ENCODE measurements at places on chromosomes 6 and 20. TPM values are rescaled to one million over a fixed set of nuclear protein-coding genes. Genes with fewer than 3 reads are reported as not detected.

Gene MATN4
- 0.09 TPM for polyA plus RNA-seq

Gene SCRT2
- polyA plus RNA-seq: not detected

Gene SLC22A7
- 0.39 TPM for polyA plus RNA-seq

Gene TFAP2A
- polyA plus RNA-seq: 0.36 TPM

Gene DYNLRB1
- 139 TPM for polyA plus RNA-seq
